ENCODE measurements at places on chromosomes 12 and 14.

DNA sequence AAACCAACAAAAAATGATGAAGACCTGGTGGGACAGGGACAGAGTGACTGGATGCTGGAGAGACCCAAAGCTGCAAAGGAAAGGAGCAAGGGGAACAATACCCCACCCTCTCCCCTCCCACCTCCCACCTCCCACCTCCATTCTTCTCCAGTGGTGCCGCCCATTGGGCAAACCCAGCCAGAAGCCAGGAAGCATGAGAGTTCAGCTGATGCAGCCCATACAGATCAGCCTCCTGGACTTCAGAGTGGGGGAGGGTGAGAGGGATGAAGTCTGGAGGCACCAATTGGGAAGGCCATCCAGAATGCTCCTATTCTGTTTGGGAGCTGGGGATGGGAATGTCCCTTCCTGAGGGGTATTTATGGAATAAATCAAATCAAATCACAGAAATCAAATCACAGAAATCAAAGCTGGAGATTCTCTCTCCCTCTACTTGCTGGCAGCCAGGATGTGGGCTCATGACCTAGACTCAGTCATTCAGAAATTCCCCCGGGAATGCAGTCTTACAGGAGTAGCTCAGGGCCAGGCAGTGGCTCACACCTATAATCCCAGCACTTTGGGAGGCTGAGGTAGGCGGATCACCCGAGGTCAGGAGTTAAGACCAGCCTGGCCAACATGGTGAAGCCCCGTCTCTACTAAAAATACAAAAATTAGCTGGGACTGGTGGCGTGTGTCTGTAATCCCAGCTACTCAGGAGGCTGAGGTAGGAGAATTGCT lies 31.1 kb downstream of the IRF2BPL start:
- DNase-seq: no peak

GRCh38 chr12:122517877-122518276 lies 8.9 kb downstream of the RSRC2 start:
- DNase-seq: peak; percentile 75

DNA sequence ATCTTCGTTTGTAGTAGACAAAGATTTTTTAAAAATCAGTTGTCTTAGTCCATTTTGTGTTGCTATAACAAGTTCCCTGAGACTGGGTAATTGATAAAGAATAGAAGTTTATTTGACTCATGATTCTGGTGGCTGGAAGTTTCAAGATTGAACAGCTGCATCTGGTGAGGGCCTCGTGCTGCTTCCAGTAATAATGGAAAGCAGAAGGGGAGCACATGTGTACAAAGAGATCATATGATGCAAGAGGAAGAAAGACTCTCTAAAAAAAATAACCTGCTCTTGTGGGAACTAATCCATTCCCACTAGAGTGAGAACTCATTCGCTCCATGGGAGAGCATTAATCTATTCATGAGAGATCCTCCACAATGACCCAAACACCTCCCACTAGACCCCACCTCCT lies 24.8 kb downstream of the MUCL1 start:
- peak; percentile 11 for DNase-seq

- no peak for DNase-seq
Measured at GRCh38 chr14:72634691-72635616, 258.9 kb downstream of the DPF3 start.

- no peak for DNase-seq
Measured at GRCh38 chr12:65443038-65443437, 164.6 kb downstream of the MSRB3 start.

DNA sequence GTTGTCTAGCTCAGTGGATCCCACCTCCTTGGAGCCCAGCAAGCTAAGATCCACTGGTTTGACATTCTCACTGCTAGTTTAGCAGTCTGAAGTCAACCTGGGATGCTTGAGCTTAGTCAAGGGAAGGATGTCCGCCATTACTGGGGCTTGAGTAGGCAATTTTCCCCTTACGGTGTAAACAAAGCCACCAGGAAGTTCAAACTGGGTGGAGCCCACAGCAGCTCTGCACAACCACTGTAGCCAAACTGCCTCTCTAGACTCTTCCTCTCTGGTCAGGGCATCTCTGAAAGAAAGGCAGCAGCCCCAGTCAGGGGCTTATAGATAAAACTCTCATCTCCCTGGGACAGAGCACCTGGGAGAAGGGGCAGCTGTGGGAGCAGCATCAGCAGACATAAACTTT lies 16.7 kb upstream of the TAS2R43 start:
- no peak for DNase-seq

DNA sequence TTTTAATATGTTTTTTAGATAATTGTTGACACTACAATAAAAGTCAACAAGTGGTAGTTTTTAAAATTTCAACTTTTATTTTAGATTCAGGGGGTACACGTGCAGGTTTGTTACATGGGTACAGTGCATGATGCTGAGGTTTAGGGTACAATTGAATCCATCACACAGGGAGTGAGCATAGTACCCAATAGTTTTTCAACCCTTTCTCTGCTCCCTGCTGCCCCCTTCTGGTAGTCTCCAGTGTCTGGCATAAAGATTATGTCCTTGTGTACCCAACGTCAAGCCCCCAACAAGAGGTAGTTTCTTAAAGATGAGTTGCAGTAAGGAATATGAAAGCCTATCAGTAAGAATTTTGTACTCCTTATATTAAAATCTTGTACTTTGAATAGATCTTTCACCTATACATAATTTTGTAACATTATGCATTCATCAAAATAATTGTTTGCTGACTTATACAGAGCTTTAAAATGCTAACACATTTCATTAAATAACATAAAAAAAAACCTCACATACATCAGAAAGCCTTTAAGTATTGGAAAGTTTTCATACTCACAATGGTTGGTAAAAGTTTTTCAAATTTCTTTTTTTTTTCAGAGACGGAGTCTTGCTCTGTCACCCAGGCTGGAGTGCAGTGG lies 5.4 kb upstream of the RALGAPA1 start:
- DNase-seq: peak; percentile 87

GRCh38 chr12:124921200-124922031 lies 7.0 kb upstream of the UBC start:
- DNase-seq: peak; percentile 90

DNA sequence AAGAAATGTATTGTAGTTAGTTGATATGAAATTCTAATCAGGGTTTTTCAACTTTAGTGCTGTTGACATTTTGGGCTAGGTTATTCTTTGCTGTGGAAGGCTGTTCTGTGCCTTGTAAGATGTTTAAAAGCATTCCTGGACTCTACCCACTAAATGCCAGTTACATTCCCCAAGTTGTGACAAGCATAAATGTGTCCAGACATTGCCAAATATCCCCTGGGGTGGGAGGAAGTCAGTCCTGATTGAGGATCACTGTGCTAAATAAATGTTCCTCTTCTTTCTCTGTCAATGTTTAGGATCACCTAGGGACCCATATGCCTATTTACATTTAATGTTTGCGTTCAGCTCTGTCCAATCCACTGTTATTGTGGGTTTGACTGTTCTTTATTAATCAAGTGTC lies 268.3 kb downstream of the TMTC2 start:
- no peak for DNase-seq

GRCh38 chr12:93145086-93145485 lies 216.0 kb upstream of the EEA1 start:
- DNase-seq: no peak

DNA sequence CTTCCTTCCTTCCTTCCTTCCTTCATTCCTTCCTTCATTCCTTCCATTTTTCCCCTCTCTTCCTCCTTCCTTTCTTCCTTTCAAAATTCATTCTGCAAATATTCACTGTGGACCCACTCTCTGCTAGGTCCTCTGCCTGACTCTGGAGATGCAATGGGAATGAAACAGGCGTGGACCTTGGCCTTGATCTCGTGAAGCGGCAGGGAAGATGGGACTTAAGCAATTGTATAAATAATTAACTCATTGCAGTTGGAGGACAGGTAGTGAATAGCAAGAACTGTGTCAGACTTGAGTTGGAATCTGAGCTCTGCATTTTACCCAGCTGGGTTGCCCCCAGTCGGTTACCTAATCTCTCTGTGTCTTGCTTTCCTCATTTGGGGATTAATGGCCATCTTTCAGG lies 230.6 kb upstream of the LHX5 start:
- no peak for DNase-seq

DNA sequence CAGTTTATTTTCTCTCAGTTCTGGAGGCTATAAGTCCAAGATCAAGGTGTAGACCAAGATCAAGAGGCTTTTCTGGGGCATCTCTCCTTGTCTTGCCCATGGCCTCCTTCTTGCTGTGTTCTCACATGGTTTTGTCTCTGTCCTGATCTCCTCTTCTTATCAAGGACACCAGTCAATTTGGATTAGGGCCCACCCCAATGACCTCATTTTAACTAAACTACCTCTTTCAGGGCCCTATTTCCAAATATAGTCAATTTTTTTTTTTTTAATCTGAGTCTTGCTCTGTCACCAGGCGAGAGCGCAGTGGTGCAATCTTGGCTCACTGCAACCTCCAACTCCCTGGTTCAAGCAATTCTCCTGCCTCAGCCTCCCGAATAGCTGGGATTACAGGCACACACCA lies 50.8 kb downstream of the TSHR start:
- peak; percentile 78 for DNase-seq

DNA sequence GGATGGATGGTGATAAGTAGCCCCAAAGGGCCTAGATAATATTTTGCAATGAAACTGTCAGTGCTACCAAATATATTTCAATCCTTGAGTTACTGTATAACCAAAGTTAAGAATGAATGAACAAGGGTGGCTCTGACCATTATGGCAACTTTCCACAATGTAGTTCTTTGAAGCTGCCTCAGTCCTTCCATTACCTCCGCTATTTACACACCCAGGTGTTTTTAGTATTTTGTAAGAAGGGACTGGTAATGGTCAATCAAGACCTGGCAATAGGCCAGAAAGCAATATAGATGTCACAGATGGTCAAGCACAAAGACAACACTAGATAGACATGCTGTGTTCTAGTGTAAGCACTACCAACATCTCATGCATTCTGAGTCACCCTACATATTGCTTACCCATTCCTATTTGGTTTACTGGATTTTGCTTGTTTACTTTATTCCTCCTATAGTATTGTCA lies 16.3 kb downstream of the DUSP16 start:
- no peak for DNase-seq

GRCh38 chr12:25469861-25470260 lies 83.2 kb downstream of the LMNTD1 start:
- DNase-seq: no peak

- DNase-seq: no peak
Measured at GRCh38 chr14:100800041-100800440, 25.9 kb upstream of the MEG3 start.

DNA sequence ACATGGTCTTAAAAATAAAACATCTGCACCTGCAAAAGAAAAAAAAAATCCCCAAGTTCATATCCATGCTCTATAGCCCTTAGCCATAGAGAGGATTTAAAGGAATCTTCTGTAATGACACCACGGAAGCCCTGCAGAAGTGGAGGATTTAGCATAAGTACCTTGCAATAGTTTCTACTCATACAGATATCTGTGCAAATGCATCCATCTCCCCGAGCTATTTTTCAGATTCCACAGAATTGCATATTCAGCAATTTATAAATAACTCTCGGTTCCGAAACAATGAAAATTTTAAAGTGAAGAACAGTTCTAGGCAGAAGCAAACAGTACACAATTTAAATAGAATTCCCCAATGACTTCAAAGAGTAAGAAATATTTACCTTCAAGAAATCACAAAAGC lies 424 bp downstream of the IGF1 start:
- no peak for DNase-seq

DNA sequence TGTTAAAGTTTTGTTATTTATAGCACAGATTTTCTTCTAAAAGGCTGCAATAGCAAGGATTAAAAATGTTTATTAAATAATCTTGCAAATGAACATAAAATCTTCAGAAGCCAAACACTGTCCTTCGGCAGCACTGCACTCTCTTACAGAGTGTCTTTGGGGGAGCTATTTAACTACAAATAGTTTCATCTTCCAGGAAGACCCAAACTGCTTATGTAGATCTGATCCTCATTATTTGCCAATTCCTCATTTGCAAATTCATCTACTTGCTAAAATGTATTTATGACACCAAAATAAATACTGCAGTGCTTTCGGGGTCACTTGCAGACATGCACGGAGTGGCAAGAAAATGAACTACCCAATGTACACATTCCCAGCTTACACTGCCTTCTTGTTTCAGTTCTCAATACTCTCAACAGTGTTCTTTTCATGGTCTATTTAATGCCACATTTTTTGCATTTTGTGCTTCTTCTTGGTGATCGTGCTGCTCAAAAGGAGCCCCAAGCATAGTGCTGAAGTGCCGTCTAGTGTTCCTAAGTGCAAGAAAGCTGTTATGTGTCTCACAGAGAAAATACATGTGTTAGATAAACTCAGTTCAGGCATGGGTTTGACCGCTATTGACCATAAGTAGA lies 128.1 kb downstream of the PRKD1 start:
- DNase-seq: no peak

DNA sequence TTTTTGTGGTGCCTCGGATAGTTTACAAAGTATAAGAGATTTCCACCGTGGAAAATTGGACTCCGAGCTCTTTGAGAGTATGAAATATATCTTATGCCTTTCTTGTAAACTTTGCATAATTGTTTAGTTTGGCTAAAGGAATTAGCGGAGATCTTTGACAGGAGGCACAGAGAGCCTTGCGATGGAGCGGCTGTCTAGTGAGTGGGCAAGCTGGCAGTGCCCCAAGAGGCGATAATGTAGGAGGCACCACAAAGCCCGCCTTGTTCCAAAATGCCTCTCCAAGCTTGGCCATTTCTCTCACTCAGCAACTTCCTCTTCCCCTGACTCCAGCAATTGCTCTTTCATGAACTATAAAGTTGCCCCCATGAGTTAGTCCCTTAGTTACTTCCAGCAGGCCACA lies 270.1 kb upstream of the PRICKLE1 start:
- no peak for DNase-seq

DNA sequence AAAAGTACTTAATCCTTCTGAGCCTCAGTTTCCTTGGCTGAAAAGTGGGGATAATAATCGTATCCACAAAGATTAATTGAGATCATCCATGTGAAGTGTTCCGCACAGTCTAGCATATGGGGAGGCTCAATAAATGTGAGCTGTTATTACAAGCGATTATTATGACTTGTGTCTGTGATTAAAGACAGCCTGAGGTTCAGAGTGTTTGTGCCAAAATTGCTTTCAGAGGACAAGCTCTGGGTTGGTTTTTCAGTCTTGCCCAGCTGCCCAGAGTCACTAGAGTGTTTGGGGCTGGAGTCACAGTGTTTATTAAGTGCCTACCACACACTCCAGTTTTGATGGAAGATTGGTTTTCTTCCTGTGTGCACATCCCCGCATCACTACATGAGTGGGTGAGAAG lies 53.5 kb downstream of the NTF3 start:
- no peak for DNase-seq

GRCh38 chr12:124898200-124898922 lies 16.1 kb downstream of the UBC start:
- DNase-seq: peak; percentile 90

- DNase-seq: no peak
Measured at GRCh38 chr12:113449839-113450238, 21.8 kb downstream of the LHX5 start.

DNA sequence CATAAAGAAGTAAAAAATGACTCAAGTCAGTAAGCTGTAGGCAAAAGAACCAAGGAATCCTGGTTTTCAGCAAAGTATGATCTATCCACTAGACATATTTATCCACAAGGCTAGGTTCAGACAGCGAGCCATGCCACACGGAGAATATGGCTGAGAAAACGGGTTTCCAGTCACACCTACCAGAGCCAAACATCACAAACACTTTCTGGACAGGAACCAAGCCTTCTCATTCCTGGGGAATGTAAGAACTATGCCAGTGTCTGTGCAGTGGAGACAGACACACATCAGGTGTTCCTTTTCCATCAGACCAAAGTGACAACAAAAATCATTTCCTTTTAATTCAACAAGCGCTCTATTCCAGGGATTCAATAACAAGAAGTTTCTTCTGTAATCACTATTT lies 41.1 kb downstream of the AREL1 start:
- no peak for DNase-seq

Measured in hematopoietic multipotent progenitor cell treated with erythropoietin and hydrocortisone succinate and interleukin-3 and kit ligand, for 4 days (in vitro differentiated cells).